ENCODE measurements at places on chromosomes 7 and 10.

- peak; percentile 27 for DNase-seq
These were observed 10.5 kb downstream of the LSM5 start for GRCh38 chr7:32479574-32480200.

- no peak for DNase-seq
These were observed 234.5 kb downstream of the PARD3 start for GRCh38 chr10:34580643-34581042.

DNA sequence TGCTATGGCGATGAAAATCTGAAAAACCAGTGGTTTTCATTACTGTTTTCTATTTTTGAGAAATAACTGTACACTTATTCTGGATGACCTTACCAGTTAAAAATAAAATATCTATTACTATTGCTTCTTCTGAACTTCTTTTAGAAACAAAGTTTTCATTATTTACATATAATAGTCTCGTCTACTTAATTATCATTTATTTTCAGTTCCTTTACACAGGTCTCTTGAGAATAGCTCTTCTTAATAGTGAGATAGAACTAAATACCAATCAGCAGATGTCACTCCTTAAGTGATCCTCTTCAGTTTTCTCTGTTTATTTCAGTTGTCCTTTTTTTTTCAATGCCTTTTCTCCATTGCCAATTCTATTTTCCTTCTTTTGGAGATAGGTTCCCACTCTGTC lies 4.3 kb upstream of the GLCCI1 start:
- DNase-seq = no peak

GRCh38 chr10:86744067-86744725 lies 12.2 kb upstream of the BMPR1A start:
- no peak for DNase-seq

DNA sequence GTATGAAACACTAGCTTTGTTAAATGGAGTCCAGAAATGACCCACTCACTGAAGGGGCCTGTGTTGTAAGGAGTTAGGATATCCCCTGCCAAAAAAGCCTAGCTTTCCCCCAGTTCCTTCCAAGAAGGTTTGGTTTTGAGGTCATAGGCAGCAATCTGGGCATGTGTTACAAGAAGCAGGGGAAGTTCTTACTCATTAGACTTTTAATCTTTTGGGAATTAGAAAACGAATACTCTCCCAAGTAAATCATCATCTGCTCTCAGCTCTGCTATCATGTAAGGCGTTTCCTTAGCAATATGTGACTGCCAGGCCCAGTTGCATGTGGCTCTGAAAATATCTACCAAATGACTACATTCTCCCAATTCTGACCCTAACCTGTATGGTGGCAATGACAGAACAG lies 3.7 kb downstream of the NOD1 start:
- DNase-seq = no peak

- no peak for DNase-seq
These were observed 50.3 kb upstream of the CXCL12 start for GRCh38 chr10:44435196-44435595.

Measured in hippocampal formation (tissue), 2 donors.